ENCODE measurements at places on chromosomes 5 and 9.

DNA sequence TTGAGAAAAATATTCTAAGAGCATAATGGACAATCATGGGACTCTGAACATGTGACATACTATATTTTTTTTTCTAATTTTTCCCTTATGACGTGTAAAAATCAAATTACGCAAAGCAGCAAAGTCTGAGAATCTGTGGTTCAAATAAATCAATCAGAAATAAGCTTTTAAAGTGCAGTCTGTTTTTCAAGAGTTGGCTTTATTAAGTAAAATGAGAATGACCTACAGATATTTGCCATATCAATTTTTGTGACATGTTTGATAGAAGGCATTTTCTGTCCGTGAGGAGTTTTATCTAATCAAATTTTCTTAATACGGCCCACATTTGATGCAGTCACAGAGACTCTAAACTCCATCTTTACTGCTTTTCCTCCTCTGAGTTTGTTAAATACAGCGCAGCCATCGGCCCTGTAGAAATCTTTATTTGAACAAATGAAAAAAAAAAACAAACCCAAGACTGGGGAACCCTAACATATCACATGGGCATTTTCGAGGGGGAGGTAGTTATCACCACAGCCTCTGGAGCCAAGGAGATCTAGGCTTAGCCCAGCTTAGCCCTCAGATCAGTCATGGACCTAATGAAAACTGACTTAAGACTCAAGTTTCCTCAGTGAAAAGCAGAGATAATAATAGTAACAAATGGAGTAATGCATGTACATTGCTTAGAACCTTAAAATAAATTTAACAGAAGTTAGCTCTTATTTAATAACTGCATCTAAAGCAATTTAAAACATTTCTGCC, 263.6 kb upstream of the C9orf72 start:
- DNase-seq: no peak

DNA sequence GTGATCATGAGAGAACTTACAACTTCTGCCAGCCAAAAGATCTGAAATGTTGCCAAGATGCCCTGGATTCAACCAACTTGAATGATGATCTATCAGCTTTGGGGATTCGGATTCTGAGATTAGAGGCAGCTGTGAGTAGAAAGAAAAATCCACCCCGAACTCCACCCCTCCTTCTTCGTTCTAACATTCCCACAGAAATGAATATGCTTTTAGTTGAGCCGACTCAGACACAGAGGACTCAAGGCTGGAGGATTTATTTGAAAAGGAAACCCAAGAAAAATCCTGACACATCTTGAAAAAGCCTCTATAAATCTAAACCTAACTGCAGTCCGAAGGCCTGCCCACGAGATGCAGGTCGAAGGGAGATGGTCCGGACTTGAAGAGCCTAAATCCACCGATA, 275.0 kb downstream of the GAS1 start:
- no peak for DNase-seq

GRCh38 chr9:127872369-127873222, 4.9 kb downstream of the AK1 start:
- DNase-seq: no peak

- DNase-seq: no peak
These were observed 1377.5 kb upstream of the CDH9 start for GRCh38 chr5:28415791-28416443.

- peak; percentile 84 for DNase-seq
These were observed 92.3 kb downstream of the LMX1B start for GRCh38 chr9:126705767-126706697.

GRCh38 chr9:137049544-137050449, 3.8 kb upstream of the NPDC1 start:
- DNase-seq: no peak

GRCh38 chr5:60604771-60605170, 95.2 kb downstream of the DEPDC1B start:
- DNase-seq: no peak

GRCh38 chr5:137394380-137394779, 104.7 kb downstream of the SPOCK1 start:
- peak; percentile 2 for DNase-seq

- no peak for DNase-seq
These were observed 41.6 kb upstream of the SYNPO start for GRCh38 chr5:150598821-150599273.

DNA sequence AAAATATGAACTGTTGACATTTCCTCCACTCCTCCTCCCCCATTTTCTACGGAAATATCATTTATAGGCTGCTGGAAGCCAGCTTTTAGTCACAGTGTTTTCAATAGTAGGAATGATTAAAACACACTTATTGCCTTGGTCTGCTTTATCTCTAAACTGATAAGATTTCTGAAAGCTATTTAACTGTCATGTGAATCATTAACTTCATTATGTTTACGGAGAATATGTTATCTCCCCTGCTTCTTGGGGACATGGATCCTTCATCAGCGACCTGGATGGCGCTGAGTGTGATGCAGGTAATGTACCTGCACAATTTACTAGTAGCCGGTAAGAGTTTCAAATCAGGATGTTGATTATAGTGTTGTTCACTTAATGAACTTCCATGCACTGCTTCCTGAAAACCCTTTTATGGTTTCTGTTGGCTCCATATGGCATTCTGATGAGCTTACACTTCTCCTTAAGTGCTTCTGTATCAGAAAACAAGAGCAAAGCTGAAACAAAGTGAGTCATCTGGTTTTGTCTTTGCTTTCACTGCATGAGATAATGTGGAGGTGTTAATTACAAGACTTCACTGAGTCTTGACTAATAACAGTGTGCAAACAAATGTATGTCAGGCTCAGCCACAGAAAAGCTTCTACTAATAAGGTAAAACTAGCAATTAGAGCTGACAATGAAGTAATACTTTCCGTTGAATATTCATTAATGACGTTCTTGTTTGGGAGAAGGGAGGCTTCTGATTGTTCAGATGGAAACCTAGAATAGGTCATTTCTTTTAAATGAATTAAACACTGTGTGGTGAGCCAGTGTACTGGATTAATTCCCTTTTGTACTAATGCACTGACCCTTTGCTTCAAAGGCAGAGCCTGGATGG, 162.4 kb upstream of the ZNF608 start:
- no peak for DNase-seq

DNA sequence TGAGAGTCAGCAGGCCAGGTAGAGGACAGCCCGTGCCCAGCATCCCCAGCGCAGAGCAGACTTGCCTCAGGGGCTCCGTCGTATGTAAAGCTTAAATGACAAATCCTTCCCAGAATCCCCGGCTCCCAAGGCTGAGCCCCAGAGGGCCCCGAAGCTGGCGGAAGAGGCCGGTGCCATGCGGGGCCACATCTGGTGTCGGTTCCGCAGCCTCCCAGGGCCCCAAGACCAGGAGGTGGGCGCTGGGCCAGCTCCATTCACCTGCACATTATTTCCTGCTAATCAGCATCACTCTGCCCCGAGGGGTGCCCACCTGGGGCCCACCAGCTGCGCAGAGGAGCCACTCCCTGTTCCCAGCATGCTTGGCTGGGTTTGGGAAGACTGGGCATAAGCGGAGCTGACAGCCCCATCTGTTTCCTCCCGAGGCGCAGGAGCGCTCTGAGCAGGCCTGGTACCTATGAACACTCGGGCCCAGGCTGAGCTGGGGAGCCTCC, 124.0 kb upstream of the PPP1R26 start:
- DNase-seq: no peak

- no peak for DNase-seq
These were observed 157.5 kb downstream of the DMRT2 start for GRCh38 chr9:1207686-1208085.

- peak; percentile 92 for DNase-seq
These were observed 1.5 kb upstream of the GPRIN1 start for GRCh38 chr5:176611435-176611834.

GRCh38 chr9:7554699-7555098, 244.9 kb downstream of the DMAC1 start:
- DNase-seq: no peak

GRCh38 chr5:16931334-16932110, 4.6 kb downstream of the MYO10 start:
- no peak for DNase-seq

GRCh38 chr5:161387121-161387520, 159.4 kb downstream of the GABRB2 start:
- DNase-seq: no peak

DNA sequence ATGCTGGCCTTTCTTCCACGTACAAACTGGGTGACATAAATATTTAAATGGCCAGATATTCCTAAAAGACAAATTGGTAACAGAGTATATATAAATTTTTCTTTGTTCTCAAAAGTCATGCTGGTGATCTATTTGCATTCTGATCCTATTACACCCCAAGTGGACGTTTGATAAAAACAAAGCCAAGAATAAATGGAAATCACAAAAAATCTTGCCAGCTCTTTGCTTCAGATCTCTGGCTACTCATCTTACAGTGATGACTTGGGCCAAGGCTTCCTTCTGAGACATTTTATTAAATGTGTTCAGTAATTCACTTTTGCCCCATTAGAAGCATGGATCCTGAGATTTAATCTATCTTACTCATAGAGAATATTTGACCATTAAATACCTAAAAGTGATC, 444.3 kb upstream of the PIK3R1 start:
- no peak for DNase-seq

GRCh38 chr9:34601937-34602573, 9.8 kb downstream of the RPP25L start:
- no peak for DNase-seq

DNA sequence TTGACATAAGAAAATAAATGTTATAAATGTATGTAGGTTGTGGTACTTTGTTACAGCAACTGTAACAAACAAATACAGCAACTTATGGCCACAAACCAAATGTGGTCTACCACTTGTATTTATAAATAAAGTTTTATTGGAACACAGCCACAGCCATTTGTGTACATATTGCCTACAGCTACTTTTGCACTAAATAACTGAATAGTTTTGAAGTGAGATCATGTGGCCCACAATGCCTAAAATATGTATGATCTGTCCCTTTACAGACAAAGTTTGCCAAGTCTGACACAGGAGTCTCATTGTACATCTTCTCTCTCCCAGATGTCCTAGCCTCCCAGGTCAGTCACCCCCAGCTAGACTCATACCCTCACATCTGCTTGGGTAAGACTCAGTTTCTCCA, 283.6 kb upstream of the PRDM9 start:
- no peak for DNase-seq

DNA sequence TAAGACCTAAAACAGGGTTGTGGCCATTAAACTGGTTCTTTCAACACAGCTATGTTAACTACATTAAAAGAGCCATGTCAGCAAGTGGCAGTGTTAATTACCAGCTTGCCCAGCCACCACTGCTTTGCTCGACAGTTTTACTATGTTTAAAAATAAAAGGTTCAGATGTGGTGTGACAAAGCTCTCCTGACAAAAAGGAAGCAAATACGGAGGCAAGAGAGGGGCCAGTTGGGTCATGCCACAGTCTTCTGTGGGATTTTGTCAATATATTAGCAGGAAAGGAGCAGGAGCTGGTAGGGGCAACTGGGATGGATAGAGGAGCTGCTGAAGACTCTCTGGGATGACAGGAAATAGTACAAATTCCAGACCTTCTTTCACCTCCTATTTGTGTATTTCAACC, 113.5 kb upstream of the PCA3 start:
- DNase-seq: no peak

- no peak for DNase-seq
These were observed 50.6 kb downstream of the ALDH1A1 start for GRCh38 chr9:72902268-72902667.

GRCh38 chr9:2241836-2242741, 226.9 kb downstream of the SMARCA2 start:
- peak; percentile 94 for DNase-seq

GRCh38 chr5:73170522-73170921, 2.5 kb upstream of the TMEM174 start:
- no peak for DNase-seq

DNA sequence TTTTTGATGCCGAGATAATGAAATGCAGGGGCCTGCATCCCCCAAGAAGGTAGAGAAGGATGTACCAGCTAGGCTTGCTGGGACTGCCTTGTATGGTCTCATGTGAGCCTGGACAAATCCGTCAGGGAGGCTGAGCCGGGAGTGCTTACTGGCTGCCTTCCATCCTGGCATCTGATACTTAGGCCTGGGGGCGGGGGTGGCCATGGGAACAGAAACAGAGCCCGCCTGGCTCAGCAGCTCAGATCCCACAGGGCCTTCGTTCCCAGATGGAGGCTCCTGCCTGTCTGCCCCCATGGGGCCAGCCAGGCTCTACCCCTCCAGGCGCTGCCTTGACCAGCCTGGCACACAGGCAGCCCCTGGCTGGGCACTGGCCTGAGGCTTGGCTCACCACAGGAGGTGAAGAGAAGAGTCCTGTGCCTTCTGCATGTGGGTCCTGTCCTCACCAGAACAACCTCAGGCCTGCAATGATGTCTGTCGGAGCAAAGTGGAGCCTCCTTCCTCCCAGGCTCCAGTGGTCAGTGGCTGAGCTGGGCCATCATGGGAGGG, 10.5 kb upstream of the SPATA31E1 start:
- DNase-seq: peak; percentile 89

- DNase-seq: no peak
These were observed 461.4 kb downstream of the ZNF608 start for GRCh38 chr5:124285071-124285470.

- DNase-seq: no peak
These were observed 11.1 kb downstream of the TRIM14 start for GRCh38 chr9:98107926-98108325.

- no peak for DNase-seq
These were observed 72.0 kb downstream of the CETN3 start for GRCh38 chr5:90337449-90338052.

GRCh38 chr5:11904265-11904906, at the start of gene CTNND2:
CTNND2 (minus strand) TSS chr5:11904446; CDS start chr5:11903853, 593 bp downstream.
- no peak for DNase-seq

GRCh38 chr9:87714819-87715218, 11.1 kb upstream of the CTSL start:
- no peak for DNase-seq

DNA sequence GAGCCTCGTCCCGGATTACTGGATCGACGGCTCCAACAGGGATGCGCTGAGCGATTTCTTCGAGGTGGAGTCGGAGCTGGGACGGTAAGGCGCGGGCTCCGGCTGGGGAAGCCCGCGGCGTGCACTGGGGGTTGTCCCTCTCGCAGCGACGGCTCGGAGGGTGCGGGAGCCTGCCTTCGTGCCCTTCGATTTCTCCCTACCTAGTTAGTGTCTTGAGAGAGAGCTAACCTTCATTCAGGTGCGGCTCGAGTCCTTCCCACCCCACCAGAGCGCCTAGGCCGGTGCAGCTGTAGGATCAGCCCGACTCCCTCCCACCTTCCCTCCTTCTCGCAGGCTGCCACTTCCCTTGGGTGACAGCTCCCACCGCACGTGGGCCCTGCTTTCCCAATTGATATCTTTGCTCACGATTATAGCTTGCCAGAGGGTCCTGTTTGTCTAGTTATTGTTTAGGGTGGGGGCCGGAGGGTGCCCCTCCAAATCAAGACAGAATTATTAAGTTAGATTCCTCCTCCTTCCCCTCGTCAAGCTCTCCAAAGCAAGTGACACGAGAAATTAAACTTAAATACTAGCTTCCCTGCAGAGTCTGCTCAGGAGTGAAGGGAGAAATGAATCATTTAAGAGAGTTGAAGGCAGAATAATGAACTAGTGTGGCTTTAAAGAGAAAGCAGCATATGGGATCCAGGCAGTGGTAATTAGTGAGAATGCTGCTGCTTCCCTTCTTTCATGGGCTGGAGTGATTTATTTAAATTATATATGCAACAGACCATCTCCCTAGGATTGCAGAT, 569 bp downstream of the CAMK4 start:
- DNase-seq: no peak

- DNase-seq: no peak
These were observed 24.7 kb upstream of the CETN3 start for GRCh38 chr5:90434116-90434714.

All from osteocyte (in vitro differentiated cells).